ENCODE measurements at places on chromosomes 4 and X.

GRCh38 chr4:26197018-26197779, 123.6 kb upstream of the RBPJ start:
- DNase-seq = peak; percentile 5

DNA sequence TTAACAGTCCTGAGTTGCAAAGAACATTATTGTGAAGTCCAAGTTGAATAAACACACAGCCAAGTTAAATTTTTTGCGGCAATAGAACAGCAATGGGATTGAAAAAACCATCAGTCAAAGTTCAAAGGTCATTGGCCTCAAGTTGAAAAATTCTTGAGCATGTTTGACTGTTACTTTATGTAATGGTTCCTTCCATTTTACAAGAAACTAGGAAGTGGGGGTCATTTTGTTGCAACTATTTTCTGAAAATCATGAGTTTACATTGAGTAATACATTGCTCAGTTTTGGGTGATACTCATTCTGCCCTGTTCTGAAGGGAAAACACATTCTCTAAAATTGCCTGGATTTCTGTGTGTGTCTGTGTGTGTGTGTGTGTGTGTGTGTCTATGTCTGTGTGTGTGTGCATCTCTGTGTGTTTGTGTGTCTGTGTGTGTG, 5.2 kb upstream of the IRF2 start:
- no peak for DNase-seq

DNA sequence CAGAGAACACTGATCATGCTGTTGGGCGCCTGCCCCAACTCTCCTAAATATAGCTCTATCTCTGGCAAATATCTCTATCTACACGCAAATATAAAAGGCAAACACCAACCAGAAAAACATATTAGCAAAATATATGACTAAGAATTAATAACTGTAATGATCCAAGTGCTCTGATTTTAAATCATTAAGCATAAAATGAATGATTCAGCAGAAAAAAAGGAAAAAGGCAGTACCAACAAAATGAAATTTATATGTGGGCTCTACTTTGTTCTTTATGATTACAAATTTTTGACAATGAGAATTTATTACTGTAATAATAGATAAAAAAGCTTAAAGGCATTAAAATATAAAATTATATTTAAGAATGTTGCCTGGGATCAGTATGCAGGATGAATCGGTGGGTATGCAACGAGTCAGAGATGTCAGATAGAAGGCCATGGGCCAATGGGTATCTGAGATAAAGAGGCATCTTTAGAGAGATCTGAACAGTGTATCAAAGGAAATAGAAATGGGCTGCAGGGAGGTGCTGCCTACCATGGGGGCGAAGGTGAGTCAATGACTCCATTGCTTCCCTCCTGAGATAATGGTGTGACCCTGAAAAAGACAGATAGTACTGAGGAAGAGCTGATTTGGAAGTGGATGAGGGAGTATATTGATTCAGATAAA, 234.8 kb downstream of the SCFD2 start:
- no peak for DNase-seq

DNA sequence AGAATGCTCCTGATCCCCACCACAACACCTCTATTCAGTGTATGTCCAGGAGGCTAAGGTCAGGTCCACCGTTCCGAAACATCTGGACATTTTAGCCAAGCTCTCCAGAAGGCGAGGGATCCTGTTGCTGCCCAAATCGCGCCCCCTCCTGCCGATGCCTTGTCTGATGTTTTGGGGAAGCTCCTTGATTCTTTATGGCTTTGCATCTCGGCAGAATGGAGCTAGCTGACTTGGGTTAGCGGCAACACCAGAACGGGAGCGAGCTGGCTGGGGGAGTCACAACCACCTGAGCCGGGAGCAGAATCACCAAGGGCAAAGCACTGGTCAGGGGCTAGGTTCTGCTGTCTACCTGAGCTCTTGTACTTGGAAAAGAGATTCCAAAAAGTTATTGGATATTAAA, 6.6 kb upstream of the POU3F4 start:
- no peak for DNase-seq

- DNase-seq = no peak
These were observed 1322.5 kb downstream of the PCDH7 start for GRCh38 chr4:32042486-32043247.

- no peak for DNase-seq
These were observed 502.6 kb downstream of the EPHA5 start for GRCh38 chr4:65167719-65168118.

DNA sequence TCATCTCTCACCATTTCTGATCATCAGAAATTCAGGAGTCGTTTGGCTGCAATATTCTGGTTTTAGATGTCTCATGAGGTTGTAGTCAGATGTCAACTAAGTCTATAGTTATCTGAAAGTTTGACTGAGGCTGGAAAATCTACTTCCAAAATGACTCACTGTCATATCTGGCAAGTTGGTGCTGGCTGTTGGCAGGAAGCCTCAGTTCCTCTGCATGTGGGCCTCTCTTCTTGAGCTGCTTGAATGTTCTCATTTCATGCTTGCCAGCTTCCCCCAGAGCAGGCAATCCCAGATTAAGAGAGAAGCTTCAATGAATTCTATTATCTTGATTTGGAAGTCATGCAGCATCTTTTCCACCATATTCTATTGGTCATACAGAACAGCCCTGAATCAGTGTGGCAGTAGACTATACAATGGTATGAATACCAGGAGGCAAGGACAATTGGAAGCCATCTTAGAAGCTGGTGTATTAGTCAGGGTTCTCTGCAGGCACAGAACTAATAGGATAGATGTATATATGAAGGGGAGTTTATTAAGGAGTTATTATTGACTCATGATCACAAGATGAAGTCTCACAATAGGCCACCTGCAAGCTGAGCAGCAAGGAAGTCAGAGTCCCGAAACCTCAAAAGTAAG, 46.8 kb upstream of the ELF2 start:
- no peak for DNase-seq

- DNase-seq = no peak
These were observed 2.3 kb downstream of the CLCN4 start for GRCh38 chrX:10159145-10159468.

DNA sequence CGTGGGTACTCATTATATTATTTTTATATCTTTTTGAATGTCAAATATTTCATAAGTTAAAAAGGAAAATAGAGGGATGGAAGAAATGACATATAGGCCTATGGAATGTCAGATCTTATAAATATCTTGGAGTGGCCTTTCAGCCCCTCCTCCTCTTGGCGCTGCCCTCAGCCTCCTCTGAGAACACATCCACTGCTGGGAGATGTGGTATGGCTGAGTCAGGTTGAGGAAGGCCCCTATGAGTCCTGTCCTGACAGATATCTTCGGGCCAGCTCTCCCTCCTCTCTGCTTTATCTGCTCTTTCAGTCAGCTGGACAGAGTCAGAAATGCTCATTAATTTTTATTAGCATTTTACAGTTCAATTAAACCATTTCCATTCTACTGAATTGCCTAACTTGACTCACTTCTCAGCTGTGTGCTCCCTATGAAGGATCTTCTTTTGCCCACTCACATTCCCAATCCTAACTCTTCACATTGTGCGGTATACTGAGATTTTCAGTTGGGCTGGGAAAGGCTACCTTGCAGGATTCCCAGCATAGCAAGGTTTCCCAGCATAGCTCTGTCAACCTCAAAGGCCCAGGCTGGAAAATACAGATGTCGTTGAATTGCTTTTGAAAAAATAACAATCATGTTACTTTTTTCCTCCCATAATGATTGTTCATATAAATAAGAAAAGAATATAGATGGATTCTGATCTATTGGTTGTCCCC, 128.0 kb downstream of the ARHGEF9 start:
- DNase-seq = no peak

DNA sequence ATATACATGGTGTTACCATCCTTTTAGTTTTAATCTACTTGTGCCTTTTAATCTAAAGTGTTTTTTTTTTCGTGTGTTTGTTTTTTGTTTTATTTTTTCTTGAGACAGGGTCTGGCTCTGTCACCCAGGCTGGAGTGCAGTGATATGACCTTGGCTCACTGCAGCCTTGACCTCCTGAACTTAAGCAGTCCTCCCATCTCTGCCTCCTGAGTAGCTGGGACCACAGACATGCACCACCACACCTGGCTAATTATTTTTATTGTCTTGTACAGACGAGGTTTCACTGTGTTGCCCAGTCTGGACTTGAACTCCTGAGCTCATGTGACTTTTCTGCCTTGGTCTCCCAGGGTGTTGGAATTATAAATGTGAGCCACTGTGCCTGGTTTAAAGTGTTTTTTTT, 33.1 kb downstream of the BMP2K start:
- no peak for DNase-seq

GRCh38 chr4:107330916-107331315, 294.8 kb upstream of the DKK2 start:
- DNase-seq = no peak

DNA sequence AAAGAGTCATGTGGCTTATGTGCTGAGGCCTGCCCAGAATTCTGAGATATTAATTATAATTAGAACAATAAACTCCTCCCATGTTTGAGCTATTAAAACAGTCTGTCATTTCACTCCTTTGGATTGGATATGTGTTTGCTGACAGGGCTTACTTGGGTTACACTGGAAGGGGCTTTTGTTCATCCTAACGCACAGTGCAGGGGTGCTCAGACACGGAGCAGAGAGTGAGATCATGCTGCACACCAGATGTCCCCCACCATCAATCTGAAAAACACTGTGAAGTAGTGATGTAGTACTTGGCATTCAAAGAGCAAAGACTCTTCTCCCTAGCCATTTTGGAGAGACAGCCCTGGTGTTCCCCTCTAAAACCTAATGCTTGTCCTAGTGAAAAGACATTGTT, 24.1 kb upstream of the SMIM10L2A start:
- DNase-seq = no peak

DNA sequence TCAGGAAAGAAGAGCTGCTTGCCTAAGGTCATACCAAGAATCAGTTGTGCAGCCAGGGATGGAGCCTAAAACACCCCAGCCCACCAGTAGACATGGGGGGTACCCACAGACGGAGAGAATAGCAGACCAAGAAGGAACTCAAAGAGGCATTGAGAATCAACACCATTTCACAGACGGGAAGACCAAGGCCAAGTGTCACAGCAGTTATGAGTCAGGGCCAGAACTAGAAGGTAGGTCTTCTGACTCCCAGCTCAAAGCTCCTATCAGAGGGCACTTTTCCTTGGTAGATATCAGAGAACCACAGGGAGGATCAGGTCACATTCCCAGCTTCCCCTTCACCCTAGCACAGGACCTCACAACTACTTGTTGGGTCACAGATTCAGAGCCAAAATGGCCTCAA, 14.5 kb downstream of the OTUD5 start:
- no peak for DNase-seq

- no peak for DNase-seq
These were observed 27.7 kb downstream of the PJA1 start for GRCh38 chrX:69137371-69138117.

GRCh38 chr4:151753056-151753455, 7.8 kb downstream of the GATB start:
- no peak for DNase-seq

GRCh38 chr4:114085611-114086345, 106.3 kb upstream of the ARSJ start:
- no peak for DNase-seq

DNA sequence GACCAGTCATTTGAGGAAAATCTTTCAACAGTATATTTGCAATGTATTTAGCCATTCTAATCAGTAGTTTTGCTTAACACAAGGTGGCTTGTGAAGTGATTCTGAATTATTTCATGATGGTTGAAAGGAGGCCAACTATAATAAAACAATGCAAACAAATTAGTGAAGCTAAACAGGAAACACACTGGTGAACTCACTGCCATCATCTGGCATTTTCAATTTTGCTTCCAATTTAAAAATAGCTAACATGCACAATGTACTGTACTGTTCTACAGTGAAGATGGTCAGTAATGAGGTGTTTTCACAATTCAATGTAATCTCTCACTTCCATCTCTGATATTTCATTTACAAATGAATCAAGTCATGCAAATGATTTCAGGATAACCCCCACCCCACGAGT, 31.1 kb downstream of the PGRMC2 start:
- DNase-seq = no peak

DNA sequence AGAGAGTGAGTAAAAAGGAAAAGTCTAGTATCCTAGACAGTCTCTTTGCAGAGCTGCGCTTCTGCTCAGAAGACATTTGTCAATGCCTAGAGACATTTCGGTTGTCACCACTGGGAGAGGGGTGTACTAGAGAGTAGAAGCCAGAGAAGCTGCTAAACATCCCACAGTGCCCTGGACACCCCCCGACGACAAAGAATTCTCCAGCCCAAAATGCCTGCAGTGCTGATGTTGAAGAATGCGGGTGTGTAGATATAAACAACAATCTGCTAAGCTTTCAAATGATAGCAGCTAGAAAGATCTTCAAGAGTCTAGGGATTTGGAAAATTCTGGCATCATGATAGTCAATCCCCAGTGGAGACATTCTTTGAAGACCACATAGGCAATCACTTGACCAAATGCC, 90.1 kb downstream of the PALLD start:
- no peak for DNase-seq

- no peak for DNase-seq
These were observed 168.8 kb downstream of the MID1IP1 start for GRCh38 chrX:38970074-38970473.

GRCh38 chrX:38973322-38973721, 172.1 kb downstream of the MID1IP1 start:
- no peak for DNase-seq

- DNase-seq = no peak
These were observed 477 bp downstream of the KLHL13 start for GRCh38 chrX:118115953-118116712.

- DNase-seq = no peak
These were observed 28.8 kb downstream of the ARHGAP10 start for GRCh38 chr4:147760695-147761094.
